ENCODE measurements at places on chromosomes 6 and 20.

- DNase-seq, result no peak
Measured at GRCh38 chr20:52738081-52738480, 234.1 kb upstream of the TSHZ2 start.

- DNase-seq, result no peak
Measured at GRCh38 chr6:155030148-155030720, 35.1 kb downstream of the TIAM2 start.

DNA sequence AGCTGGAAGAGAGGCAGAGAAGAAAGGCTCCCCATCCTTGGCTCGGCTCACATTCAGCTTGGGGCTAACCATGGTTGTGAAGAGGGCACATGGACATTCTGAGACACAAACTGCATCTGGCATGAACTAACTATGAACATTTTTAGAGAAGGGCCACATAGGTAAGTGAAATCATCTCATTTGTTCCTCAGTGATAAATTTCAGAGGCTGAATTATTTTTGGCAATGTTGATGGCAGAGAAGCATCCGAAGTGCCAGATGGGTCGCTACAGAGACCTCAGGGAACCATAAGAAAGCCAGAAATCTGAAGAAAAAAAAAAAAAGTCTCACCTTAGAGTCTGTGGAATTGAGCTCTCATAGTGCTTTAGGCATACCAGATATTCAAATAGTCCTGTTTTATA is 49.2 kb upstream of the FABP7 start:
- DNase-seq, result no peak

DNA sequence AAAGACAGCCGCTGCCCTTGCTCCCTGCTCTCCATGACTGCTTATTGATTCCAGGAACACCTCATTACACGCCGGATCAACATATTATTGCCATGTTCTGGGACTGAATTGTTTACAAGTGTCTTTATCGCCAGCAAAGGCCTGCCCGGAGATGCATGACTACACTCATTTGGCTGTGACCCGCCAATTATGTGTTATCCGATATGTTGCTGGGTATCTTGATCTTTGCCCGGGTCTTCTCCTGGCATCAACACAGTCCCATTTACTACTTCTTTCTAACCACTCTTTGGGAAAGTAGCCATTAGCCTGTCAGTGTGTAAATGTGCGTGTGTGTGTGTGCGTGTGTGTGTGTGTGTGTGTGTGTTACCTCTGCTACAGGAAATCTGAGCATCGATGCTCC is 15.4 kb downstream of the LINC00237 start:
- DNase-seq, result no peak

DNA sequence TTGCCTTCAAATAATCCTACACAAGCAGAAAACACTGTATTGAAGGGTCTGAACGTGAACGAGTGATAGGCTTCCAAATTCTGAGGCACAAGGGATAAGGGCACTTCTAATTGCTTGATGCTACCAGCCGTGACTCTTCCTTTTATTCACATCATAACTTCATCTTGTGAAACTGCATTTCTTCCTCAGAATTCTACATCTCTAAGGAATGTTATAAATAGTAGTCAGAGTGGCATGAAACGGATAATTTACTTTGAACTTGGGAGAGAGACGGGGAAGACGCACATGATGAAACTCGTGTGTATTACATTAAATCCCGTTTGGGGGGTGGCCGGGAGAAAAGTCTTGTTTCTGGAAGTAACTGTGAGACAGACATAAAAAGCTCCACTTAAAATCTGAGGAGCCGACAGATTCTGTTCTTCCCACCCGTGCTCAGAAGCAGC is 754 bp downstream of the HDDC2 start:
- no peak for DNase-seq

DNA sequence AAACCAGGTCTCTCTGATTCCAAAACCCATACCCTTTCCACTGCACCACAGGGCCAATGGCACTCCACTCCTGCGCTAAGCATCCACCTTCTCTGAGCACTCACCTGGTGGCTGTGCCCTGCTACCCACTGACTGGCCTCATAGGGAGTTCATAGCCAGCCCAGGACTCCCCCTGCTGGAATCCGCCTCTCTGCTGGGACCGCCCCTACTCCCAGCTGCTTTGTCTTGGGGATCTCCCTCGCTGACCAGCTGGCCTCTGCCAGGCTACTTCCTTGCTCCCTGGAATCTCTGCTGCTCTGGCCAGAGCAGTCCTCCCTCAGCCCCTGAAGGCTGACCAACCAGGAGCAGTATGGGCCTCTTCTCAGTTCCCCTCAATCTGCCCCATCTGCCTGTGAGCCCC is 129.7 kb downstream of the FAXC start:
- no peak for DNase-seq

GRCh38 chr6:162940426-162940825 is 212.7 kb downstream of the PACRG start:
- no peak for DNase-seq

- DNase-seq, result peak; percentile 53
Measured at GRCh38 chr20:54103067-54103761, 32.8 kb upstream of the BCAS1 start.

GRCh38 chr6:147653631-147654030 is 145.1 kb downstream of the SAMD5 start:
- DNase-seq, result no peak

- peak; percentile 34 for DNase-seq
Measured at GRCh38 chr6:169701311-169701953, 397 bp downstream of the WDR27 start.

DNA sequence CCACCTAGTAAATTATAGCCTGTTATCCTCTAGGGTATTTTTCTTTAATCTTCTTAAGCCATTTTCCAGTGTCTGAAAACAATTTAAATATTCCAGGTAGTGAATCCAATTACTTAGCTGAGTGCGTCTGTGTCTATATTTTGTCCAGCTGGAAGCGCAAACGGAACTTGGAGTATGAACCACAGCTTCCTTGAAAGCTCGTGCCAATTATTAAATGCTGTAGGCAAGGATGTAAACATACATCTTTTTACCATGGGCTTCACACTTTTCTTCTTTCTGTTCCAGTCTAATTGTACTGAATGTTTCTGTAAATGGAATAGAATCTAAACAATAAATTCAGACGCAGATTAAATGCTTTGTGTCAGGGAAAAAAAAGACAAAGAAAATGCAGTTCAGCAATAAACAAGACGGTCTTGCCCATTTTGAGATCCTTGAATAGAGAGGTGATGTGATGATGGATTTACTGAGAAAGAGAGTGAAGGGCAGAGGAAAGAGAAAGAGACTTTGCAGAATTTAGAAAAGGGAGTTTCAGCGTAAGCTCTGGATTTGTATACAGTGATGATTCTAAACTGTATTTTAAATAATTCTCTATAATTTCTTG is 1.9 kb downstream of the PLCB1 start:
- DNase-seq, result no peak
